H9 (cell line): ENCODE measurements at places on chromosomes 7 and 10. TPM values are rescaled to one million over a fixed set of nuclear protein-coding genes. Genes with fewer than 3 reads are reported as not detected.
A peak's percentile ranks its signal among the peaks of the same experiment; 100 is the strongest.

ABCF2 gene
- total RNA-seq = 70.1 and 70.5 TPM in 2 replicates

ZNF212 gene
- total RNA-seq = 21.1 and 22.9 TPM in 2 replicates

ACTL6B gene
- 0.33 and 0.50 TPM in 2 replicates for total RNA-seq

HOXA5 gene
- total RNA-seq = not detected in 2 replicates

PPA1 gene
- total RNA-seq = 115 and 117 TPM in 2 replicates

DNA sequence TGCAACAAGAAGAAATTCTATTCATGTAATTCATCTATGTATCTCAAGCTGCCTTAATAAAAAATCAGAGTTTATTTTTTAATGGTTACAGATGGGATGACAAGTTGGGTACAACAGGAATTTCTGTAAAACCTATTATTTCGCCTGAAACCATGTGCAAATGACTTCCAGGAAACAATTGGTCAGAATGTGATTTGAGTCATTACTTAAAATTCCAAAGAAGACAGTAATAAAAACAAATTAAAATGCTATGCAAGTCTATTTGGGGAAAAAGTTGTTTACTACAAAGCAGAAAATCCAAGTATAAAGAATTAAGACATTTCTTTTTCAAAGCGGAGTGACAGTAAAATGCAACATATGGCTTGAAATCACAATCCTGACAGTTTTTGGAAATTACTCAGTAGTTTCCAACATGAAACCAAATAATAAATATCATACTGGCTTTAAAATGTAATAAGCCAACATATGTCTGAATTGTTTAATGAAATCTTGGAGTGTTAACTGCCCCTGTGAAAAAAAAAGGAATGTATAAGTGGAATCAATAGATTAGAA is 41.5 kb upstream of the SEMA3C start:
- DNase-seq = no peak
- H3K27me3 ChIP-seq = no peaks in the 10 kb centered on the region
- no peaks in the 10 kb centered on the region for H3K4me1 ChIP-seq
- H3K27ac ChIP-seq = no peak overlapping the region

DNA sequence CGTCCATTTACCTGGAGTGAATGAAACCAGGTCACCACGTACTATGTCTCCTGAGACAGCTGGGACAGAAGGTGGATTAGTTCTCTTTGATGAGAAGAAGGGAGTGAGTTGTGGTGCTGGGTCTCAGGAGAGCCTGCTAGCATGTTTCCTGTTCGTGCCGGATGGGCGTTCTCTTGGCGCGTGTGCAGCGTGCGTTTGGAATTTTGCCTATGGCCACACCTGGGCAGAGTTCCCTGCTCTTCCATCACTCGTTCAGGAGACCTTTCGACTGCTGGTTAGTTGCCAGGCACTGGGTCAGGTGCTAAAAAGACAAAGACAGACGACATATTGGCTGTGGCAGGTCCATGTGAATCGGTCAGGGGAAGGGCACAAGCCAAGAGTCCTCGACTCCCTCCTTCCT is 90.3 kb downstream of the TRRAP start:
- no peak for DNase-seq
- no peaks in the 10 kb centered on the region for H3K4me1 ChIP-seq

- no peak overlapping the region for H3K4me3 ChIP-seq
- no peak overlapping the region for H3K27ac ChIP-seq
- H3K27me3 ChIP-seq = no peaks in the 10 kb centered on the region
- peaks cover 27% of the 10 kb centered on the region for H3K36me3 ChIP-seq
Observed at GRCh38 chr10:89633484-89633883, 11.6 kb downstream of the PANK1 start.

GRCh38 chr10:70756700-70757360 is 28.3 kb downstream of the TBATA start:
- DNase-seq = no peak
- H3K4me1 ChIP-seq = no peaks in the 10 kb centered on the region
- no peaks in the 10 kb centered on the region for H3K27me3 ChIP-seq
- no peak overlapping the region for H3K4me3 ChIP-seq
- no peak overlapping the region for H3K27ac ChIP-seq
- no peaks in the 10 kb centered on the region for H3K36me3 ChIP-seq

DNA sequence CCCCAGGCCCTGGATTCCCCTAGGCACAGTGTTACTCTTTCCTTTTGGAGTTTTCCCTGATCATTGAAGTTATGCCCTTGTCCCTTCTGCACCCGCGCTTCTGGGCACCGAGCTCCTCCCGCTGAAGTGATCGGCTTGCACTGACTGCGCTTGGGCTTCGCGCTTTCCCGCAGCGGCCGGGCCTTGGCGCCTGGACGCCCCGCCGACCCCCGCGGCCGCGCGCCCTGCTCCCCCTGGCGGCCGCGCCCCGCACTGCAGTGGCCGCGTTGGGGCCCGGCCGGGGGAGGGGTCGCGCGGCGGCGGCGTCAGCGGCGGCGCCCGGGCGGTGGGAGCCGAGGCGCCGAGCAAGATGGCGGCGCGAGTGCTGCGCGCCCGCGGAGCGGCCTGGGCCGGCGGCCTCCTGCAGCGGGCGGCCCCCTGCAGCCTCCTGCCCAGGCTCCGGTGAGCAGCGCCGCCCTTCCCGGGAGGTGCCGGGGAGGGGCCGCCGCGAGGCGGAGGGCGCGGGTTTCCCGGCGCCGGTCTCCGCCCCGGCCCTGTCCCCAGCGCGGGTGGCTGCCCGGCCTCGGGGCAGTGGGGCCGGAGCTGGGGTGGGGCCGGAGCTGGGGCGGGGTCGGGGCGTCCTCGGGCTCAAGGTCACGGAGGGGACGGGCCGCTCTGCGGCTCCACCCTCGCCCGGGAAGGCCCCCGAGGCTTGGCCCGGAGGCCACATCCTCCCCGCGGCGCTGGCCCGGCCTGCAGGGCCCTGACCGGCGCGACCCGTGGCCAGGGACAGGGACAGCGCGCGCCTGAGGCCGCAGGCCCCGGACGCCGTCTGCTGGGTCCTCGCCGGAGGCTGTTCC is at the start of gene NIPSNAP2:
TSS of gene NIPSNAP2 (plus strand) at position 325 of the 839 bp plus-strand sequence. CDS start at position 350, 25 bp downstream.
- DNase-seq = peak; percentile 72
- H3K27ac ChIP-seq = peak within 1 kb of the TSS; percentile 53
- peaks cover 3% of the 10 kb centered on the region; the same call in 1 of the 2 replicates for H3K27me3 ChIP-seq
- H3K36me3 ChIP-seq = peaks cover 2% of the 10 kb centered on the region; the same call in 2 of the 3 replicates

DNA sequence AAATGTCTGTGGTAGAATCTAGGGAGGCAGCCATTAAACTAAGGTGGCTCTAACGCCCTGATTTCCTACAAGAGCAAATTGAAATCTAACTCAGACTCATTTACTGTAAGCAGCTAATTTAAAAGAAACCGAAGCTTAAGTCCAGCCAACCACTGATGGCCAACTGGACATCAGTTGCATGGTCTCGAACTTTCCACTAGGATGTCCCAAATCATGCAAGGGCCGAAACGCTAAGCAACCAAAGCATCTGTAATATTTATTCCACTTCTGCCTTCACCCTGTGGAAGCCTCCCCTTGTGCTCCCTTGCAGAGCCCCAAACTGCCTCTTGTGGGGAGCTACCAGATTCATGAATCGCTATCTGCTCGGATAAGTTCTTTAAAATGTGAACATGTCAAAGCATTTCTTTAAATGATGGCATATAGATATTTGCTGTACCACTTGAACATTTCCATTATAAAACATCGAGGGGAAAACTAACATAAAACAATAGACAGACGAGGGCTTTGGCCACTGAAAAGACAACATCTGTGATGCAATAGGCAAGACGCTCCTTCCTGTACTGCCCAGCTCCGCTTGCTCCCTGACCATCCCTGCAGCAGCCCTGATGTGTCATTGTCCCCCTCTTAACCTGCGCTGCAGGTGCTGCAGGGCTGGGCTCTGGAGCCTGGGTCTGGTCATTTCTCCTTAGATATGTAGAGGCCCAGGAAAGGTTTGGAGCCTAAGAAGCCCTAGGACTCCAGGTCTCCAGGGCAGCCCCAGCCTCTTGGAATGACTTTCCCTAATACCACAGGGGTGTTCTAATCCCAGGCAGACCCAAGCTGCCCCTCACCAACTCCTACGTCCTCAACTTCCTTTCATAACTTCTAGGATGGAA is 2.9 kb upstream of the RBP3 start:
- H3K4me3 ChIP-seq = no peak overlapping the region
- H3K4me1 ChIP-seq = no peaks in the 10 kb centered on the region; the same call in 1 of the 2 replicates
- no peaks in the 10 kb centered on the region for H3K36me3 ChIP-seq
- DNase-seq = no peak

DNA sequence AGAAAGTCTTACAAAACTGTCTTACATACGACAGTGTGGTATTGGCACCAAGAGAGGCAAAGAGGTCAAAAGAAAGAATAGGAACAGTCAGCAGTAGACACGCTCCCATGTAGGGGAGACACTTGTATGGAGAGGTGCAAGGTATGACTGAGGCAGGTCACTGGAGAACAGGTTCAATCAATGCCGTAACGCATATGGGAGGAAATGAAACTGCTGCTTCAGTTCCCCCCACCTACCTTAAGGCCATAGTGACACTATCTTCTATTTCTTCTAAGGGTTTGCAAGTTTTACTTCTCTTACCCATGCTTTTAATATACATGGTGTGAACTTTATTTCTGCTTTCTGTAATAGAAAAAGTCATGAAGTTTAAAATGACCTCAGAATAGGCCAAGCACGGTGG is 5.5 kb upstream of the PITRM1 start:
- H3K27me3 ChIP-seq = no peaks in the 10 kb centered on the region
- DNase-seq = no peak
- H3K36me3 ChIP-seq = no peaks in the 10 kb centered on the region
- H3K4me1 ChIP-seq = peaks cover 8% of the 10 kb centered on the region; the same call in 1 of the 2 replicates
- H3K4me3 ChIP-seq = no peak overlapping the region
